Mesenteric fat pad (tissue), 1 donor: ENCODE measurements at places on chromosomes 12 and 14. TPM values are rescaled to one million over a fixed set of nuclear protein-coding genes. Genes with fewer than 3 reads are reported as not detected.

GRCh38 chr12:100215209-100215608, 14.6 kb downstream of the ACTR6 start:
- no peak for DNase-seq

GRCh38 chr14:37143475-37143874, 28.9 kb downstream of the SLC25A21 start:
- no peak for DNase-seq

GRCh38 chr12:121949648-121950397, 31.4 kb downstream of the CFAP251 start:
- peak; percentile 9 for DNase-seq

- DNase-seq, result no peak
Observed at GRCh38 chr12:52398176-52398575, 8.0 kb downstream of the KRT82 start.

- DNase-seq, result no peak
Observed at GRCh38 chr12:90990611-90991010, 14.2 kb downstream of the EPYC start.

The TESPA1 gene
- total RNA-seq, result 0.48 TPM

The SINHCAF gene
- total RNA-seq, result 21.9 TPM

The DNAJC22 gene
- total RNA-seq, result not detected

DNA sequence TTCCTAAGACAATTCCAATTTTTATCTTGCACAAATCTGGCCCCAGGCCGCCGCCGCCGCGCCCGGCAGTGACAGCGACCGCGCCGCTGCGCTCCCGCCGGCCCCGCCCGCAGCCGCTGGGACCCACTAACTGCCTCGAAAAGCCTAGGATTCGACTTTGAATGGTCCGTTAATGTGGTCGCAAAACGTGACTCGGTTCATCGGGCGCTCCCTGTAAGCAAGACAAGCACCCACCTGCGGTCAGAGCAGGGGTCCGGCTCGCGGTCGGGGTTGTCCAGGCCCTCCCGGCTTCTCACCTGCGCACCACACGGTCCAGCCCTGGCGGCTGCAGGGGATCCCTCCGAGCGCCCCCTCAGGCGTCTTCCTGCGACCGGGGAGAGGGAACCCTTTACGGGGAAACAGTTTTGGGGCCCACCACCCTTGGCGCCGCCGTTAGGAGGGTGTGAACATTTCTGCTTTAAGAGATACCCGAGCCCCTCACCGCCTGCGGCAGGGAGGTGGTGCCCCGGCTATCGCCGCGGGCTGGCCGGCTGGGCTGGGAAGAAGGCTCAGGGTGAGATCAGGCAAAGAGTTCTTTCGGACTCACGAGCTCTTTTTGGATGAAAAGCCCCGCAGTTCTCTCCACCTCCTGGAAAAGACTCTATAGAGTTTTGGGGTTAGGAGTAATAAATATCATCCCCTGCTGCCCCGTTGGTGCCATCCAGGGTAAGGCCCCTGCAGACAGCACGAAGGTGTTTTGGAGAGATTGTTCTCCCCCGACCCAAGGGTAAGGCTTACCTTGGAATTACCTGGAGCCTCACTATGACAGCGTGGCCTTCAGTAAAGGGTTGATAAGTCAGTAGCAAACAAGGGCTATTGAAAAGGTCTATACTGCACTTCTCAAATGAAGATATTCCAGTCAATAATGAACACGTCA, 13.6 kb upstream of the FOXJ2 start:
- DNase-seq, result peak; percentile 85

- DNase-seq, result no peak
Observed at GRCh38 chr14:67491285-67491684, 2.8 kb upstream of the TMEM229B start.

The C14orf132 gene
- 2.7 TPM for total RNA-seq

GRCh38 chr12:113424915-113425823, 3.0 kb downstream of the SDSL start:
- DNase-seq, result no peak

- no peak for DNase-seq
Observed at GRCh38 chr14:101065246-101065645, 161.7 kb upstream of the RTL1 start.

The NFE2 gene
- total RNA-seq, result 4.9 TPM

The KRT6B gene
- total RNA-seq, result not detected

The CPM gene
- total RNA-seq, result 201 TPM

The AKAP5 gene
- total RNA-seq, result 0.45 TPM

The LTA4H gene
- total RNA-seq, result 47.0 TPM

The CLEC1A gene
- 7.7 TPM for total RNA-seq

- no peak for DNase-seq
Observed at GRCh38 chr12:121237415-121237814, 27.5 kb downstream of the P2RX4 start.

DNA sequence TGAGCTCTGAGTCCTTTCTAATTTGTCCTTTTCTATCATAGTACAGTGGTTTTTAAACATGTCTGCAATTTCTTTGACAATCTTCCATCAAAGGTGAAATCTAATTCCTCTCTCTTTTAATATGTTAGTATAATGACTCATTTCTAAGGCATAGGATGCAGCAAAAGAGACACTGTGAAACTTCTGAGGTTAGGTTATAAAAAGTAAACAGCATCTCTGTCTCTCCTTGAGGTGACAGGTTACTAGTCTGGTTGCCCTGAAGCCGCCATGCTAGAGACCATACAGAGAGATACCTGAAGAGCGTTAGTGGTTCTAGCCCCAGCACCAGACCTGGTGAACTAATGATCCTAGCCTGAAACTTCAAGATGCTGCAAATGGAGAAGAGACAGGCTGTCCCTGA, 114.3 kb downstream of the PPM1A start:
- DNase-seq, result no peak

- no peak for DNase-seq
Observed at GRCh38 chr12:32273063-32273522, 126.3 kb upstream of the FGD4 start.

DNA sequence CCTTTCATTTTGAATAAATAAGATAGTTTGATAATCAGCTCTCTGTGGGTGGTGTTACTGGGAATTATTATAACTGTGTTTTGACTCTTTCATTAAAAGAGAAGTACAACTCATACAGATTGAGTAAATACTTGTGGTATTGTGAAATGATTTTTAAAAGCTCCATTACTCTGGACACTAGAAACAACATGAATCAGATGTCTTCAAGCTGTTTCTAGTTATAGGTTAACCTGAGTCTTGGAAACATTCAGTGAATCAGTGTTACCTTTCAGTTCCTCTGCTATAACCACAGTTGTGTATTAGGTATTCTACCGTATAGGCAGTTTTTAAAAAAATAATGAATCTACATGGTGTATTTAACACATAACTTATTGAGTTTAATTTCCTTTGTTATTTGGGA, 128.4 kb upstream of the SSTR1 start:
- DNase-seq, result no peak

The IL31 gene
- total RNA-seq, result not detected

- DNase-seq, result no peak
Observed at GRCh38 chr14:28102814-28103213, 663.8 kb upstream of the FOXG1 start.

DNA sequence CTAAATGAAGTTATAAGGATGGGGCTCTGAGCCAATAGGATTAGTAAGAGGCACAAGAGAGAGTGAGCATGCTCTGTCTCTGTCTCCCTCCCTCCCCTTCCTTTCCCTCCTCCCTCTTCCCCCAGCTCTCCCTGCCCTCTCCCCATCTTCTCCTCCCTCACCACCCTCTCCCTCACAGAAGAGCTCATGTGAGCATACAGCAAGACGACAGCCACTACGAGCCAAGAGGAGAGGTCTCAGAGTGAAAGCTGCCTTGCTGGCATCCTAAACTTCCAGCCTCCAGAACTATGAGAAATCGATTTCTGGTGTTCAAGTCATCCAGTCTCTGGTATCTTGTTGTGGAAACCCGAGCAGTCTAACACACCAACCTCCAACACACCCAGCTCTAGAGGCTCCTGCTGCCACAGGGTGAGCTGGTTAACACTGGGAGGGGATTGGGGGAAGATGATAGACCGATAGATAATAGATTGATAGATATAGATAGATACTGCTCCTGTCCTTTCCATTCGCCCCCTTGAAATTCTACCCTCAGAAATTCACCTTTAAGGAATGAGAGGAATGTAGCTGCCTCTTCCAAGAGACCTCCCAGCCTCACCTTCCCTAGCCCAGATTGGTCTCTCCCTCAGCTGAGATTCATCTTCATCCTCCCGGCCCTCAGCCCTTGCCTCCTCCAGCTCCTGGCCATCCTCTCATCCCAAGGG, 25.8 kb upstream of the ACTN1 start:
- no peak for DNase-seq

The NRL gene
- 1.6 TPM for total RNA-seq

The SYCP3 gene
- not detected for total RNA-seq

The BIN2 gene
- 14.4 TPM for total RNA-seq

DNA sequence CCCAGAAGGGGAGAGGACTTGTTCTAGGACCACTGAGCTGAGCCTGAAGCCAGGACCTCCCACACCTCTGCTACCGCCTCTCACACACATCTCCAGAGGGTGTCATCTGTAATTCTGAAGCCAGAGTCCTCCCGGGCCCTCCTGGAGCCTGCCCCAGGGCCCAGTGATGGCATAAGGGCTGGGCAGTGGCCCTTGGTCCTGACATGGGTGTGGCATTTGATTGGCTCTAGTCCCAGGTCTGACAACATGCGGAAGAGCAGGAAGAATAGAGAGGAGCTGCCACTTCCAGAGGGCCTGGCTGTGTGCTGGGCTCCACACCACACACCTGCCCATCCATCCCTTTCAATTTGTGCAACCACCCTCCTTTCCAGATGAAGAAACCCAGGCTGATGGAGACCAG, 144.3 kb upstream of the GSC start:
- no peak for DNase-seq

The MDGA2 gene
- not detected for total RNA-seq

The SERPINA5 gene
- total RNA-seq, result 0.48 TPM

- DNase-seq, result no peak
Observed at GRCh38 chr12:12715459-12716150, 1.6 kb upstream of the CDKN1B start.

DNA sequence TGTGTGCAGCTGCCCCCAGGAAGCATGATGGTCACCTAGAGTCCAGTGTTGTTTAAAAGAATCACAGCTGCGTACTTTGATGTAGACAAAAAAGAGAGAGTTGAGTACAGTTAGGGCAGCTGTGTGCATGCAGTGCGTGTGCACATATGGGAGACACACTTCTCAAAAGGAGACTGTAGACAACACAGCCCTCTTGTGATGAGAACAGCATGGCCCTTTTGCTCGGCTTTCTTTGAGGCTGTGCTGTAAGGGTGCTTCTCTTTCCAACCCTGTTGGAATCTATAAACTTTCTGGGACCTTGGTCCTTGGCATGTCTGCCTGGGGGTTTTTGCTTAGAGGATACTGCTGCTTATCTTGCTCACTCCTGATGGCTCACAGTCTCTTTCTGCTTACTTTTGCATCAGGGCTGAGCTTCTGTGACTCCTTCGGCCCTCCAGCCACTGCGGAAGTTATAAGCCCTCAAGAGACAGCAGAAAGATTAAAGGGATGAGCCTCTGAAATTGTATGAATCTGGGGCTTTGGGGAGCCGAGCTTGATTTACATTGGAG, 102.9 kb downstream of the DYRK2 start:
- DNase-seq, result no peak

The DNAH10 gene
- 0.51 TPM for total RNA-seq

The AVPR1A gene
- total RNA-seq, result 12.1 TPM

GRCh38 chr14:33914676-33915516, 36.0 kb downstream of the EGLN3 start:
- DNase-seq, result no peak
